ELF-1 (cell line): ENCODE measurements at places on chromosomes 1 and 21.

DNA sequence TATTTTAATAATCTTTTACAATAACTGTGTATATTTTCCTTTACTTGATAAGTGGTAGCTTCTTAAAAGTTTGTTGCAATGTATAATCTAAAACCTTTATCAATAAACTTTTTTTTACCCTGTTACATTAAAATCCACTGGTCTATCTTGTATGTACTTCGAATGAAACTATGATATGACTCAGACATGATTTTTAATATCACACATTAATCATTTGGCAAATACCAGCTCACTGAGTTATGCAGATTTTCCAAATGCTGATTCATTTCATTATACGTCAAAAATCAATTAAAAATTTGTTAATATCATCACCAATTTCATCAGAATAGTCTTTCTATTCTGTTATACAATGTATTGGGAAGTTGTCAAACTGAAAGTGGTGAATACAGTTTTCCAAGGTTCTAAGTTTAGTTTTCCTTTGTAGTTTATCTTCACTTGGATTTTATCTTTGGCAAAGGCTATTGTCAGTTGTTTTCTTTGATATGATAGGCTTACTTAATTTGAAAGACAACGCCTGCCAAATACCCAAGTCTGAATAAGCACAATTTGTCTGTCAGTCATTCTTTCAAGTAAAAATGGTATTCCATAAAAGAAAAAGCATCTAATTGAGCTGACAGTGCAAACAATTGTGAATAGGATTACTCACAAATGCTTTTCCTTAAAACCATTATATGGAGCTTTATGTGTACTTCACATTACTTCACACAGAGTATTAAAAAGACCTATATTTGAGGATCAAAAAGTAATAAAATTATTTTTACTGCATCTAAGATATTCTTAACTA lies 127.0 kb downstream of the NME7 start:
- DNase-seq, result no peak

GRCh38 chr1:152034654-152035538 lies 1.9 kb downstream of the S100A11 start:
- peak; percentile 92 for DNase-seq

DNA sequence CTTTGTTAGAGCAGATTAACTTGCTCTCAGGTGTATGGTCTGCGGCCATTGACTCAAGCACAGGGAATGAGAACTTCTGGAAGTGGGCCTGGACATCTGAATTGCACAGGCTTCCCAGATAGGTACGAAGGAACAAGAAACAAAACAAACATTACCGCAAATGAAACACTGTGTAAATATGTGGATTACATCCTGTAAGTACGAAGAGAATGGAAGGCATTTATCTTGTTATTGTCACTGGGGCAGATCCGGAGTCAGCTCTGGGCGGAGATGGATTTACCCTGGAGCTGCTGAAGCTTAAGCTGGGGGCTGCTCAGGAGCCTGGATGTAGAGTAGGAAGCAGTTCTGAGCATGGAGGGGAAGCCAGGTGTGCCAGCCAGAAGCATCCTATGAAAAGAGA lies 6.8 kb downstream of the HES2 start:
- no peak for DNase-seq

DNA sequence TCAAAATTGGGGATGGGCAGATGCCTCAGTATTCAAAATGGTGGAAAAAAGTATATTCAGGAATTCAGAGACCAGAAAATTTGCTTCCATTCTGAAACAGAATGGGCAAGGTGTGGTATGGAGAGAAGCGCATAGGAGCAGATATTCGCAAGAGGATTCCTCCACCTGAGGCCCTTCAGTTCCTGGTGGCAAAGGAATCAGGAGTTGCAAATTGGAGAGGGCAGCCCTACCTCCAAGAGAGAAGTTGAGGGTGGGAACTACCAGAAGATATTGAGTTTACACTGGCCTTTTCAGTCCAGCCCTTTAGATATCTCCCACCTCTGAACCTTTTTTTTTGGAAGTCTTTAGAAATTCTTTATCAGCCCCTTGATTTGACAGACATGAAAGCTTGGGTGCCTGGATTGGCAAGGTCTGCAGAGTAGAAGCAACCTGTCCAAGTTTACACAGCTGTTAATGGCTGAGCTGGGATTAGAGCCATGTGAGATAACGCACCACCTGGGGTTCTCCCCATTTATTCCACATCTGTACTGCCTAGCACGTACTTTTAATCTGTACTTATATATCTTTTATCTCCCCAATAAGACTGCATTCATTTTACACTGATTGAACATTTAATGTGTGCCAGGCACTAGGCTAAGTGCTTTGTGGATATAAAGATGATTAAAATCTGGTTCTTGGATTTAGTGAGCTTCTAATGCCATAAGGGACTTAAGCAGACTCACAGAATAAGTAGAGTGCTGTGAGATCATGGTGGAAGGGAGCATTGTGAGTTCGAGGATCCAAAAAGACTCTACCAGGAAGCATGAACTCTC lies 99.5 kb downstream of the NGF start:
- DNase-seq, result no peak

GRCh38 chr1:91765880-91766443 lies 120.0 kb downstream of the TGFBR3 start:
- no peak for DNase-seq

DNA sequence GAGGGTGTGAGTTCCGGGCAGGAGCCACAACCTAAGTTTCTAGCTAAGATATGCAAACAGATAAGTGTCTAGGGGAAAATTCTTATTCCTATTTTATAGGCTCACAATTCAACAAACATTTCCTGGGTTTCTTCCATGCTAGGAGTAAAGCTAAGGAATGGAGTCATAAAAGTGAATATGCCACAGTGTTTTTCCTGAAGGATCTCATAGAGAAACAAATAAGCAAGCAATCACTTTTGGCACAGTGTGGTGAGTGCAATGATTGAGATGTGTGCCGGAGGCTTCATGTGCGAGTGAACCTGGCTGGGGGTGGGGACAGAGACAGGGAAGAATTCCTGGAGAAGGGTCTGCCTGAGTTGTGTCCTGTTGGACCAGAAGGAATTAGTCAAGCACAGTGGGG lies 147.4 kb downstream of the TENT5C start:
- DNase-seq, result no peak

- DNase-seq, result no peak
These were observed 18.9 kb downstream of the WNT4 start for GRCh38 chr1:22123901-22124404.

DNA sequence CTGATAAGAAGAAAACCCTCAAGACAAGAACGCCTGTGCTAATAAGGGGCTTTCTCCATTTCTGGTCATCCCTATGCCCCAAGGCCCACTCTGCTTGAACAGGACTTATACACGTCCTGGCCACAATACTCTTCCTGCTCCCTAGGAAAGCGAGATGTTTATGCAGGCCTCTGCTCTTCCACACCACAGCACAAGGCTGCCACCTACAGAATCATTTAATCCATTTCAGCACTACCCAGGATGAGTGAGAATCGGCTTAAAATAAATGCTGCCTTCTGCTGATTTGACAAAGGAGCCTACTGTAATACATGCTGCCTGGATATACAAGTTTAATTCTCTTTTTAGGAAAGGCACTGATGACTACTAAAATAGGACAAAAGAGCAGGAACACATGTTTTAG lies 29.4 kb downstream of the FRRS1 start:
- peak; percentile 59 for DNase-seq

DNA sequence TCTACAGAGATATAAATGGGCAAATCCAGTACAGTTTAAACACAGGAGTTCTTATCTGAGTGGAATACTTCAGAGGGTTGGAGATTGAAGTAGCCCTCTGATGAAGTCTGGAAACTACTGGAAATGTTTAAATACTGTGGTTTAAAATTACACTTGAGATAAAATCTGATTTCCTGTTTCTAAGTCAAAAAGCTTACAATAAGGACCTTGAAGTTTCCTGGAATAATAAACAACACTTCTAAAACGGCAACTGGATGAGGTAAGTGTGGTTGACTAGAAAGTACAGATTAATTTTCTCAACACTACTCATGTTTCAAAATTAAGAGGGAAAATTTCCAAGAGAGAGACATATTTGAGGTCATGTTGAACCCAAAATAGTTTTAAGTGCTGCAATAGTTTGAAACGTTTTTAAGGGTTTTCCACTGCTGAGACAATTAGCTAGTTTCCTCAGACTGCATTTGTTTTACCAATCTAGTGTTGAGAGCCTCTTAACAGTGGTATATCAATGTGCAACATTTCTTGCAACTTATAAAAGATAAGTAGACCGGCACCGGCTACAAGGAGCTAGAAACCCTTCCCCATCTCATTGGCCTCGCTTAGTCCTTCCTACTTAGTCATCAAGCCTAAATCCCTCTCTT lies 27.4 kb downstream of the KCNA3 start:
- no peak for DNase-seq

GRCh38 chr1:199040076-199040905 lies 401.5 kb downstream of the PTPRC start:
- no peak for DNase-seq

GRCh38 chr1:41745022-41745421 lies 173.7 kb downstream of the HIVEP3 start:
- no peak for DNase-seq

- no peak for DNase-seq
These were observed 39.2 kb downstream of the KCNAB2 start for GRCh38 chr1:6084781-6085495.

DNA sequence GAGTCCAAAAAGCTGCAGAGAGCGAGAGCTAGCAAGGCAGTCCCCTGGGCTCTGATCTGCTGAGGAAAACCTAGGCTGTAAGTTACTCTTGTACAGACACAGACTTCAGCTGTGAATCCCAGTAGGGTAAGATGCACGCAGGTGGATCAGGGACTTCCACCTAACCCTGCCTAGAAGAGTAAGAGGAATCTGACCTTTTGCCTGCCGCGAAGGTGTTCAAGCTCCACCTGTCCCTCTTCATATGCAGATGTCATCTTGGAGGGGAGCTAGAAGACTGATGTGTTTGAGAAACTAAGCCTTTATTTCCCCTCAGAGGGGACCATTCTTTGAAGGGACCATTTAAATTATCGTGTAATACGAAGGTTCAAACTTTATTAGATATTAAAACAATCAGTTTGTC lies 108.6 kb upstream of the USP24 start:
- no peak for DNase-seq

GRCh38 chr1:170122366-170122765 lies 23.4 kb upstream of the NTMT2 start:
- no peak for DNase-seq

GRCh38 chr1:1285102-1285571 lies 4.9 kb downstream of the SCNN1D start:
- no peak for DNase-seq

DNA sequence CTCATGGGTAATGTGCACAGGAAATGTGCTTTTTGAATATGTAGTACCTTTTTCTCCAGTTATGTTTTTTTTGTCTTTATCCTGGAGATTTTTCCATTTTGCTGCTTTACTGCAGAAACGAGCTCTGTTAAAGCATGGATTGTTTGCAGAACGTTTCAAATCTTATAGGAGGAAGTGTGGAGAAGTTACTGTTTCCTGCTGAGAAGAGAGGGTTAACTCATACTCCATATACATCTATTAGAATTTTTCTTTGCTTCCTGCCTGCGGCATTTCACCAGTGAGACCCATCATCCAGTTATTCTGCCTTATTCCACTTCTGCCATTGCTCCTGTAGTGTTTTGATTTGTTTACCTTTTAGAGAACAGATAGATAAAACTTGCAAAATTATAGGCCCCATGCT lies 2.0 kb downstream of the RPRD2 start:
- no peak for DNase-seq

- no peak for DNase-seq
These were observed 32.1 kb upstream of the ST6GALNAC5 start for GRCh38 chr1:76835203-76835602.

DNA sequence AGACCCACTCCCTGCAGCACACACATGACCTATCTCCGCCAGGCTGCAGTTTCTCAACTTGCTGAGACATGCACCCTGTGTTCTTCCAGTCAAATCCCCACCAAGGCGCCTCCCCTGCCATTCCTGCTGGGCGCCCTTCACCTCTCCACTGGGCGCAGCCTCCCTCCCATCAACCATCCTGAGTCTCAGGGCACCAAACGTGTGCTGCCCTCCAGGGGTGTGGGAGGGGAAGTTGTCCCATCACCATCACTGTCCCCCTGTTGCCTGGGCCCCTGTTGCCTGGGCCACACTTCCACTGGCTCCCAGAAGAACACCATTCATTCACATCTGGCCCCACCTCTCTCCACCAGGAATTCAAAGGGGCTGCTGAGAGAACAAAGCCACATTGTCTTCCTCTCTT lies 44.9 kb upstream of the EFHD2 start:
- no peak for DNase-seq

DNA sequence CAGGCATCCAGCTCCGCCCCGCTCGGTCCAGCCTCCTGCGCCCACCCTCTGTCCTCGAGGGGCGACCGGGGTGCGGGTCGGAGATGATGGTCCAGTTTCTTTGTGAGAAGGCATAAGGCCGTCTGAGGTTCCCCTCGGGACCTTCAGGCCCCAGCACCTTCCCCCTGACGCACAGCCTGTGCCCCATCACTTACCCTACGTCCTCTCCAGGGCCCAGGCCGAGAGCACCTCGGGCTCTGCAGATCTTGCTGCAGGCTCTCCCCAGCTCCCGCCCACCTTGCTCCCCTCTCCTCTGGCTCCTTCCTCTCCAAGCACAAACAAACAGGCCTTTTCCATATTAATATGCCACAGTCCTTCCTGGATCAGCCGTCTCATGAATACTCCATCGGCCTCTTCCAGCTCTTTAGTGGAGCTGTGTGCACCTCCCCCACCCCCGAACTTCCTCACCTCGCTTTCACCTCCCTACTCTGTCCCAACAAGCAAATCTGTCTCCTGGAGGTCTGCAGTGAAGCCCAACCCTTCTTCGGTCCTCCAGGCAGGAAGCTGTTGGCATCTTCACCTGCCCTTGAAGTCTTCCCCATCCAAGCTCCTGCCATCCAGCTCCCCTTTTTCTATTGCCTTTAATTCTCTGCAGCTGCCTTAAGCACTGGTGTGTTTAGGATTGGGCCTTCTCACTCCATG lies 448 bp upstream of the COL9A2 start:
- peak; percentile 45 for DNase-seq

- DNase-seq, result no peak
These were observed 78.0 kb downstream of the HLCS start for GRCh38 chr21:36888466-36888865.

GRCh38 chr1:155051777-155052398 lies 772 bp downstream of the ADAM15 start:
- DNase-seq, result peak; percentile 37

DNA sequence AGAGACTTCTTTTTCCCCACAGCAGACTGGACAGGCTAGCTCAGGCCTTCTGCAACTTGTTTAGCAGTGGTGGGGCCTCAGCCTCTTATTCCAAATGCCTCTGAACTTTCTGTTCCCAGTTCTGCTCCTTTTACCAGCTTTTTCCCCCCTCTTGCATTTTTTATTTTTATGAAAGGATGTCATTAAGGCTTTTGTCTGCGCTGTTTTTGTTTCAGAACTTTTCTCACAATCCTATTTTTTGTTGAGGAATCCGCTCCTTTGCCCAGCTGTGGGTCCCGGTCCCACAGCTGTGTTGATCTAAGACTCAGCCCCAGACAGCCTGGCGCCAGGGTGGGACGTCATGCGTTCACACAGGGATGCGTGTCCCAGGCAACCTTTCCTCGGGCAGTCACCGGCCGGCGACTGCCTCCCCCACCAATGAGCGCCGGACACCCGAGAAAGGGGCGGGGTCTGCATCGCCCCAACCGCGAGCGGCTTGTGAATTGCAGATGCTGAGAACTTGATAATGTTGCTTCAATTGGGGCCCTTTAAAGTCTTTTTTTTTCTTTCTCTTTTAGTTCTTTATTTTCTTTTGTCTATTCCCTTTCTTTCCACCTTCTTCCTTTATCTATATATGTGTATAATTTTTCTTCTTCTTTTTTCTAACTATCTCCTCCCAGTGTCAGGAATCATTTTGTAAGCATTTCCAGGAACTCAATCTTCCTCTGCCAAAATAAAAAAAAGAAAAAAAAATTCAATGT lies 3.0 kb upstream of the ID3 start:
- peak; percentile 98 for DNase-seq
